ENCODE measurements at places on chromosomes 1 and 21.
A peak's percentile ranks its signal among the peaks of the same experiment; 100 is the strongest.

GRCh38 chr1:235746245-235746644, 96.7 kb upstream of the GNG4 start:
- DNase-seq: no peak

GRCh38 chr1:206905295-206906164, 8.3 kb downstream of the IL24 start:
- no peak for DNase-seq

DNA sequence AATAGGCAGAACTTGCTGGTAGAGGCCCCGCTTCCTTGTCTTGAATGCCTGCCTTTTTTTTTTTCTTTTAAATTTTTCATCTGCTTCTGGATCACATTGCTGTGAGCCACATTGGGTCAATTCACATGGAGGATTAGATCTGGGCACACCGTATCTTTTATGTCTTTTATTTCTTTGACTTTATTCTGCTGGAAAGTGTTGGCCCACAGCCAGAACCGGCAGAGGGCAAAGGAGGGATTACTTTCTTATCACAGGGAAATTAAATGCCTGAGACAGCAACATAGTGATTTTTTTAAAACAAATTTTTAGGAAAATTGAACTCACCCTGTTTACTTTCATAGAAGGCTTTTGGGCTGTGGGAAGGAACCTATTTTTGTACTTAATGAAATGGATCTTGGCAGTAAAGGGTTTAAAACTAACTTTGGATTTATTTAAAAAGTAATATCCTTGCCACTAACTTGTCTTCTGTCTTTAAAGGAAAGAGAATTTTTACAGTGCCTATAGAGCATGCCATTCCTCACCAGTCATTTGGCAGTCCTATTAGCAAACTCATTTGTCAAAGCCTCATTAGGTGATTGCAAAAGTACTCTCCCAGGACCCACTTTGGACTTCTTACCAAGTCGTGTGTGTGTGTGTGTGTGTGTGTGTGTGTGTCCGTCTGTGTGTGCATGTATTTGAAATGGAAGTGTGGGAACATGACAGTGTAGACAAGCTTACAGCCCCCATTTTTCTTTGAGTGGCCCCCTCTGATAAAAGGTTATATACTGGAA, 68.4 kb downstream of the ST6GALNAC3 start:
- DNase-seq: no peak

GRCh38 chr1:208997726-208998312, 585.7 kb upstream of the CAMK1G start:
- DNase-seq: no peak

GRCh38 chr1:41328780-41329640, 32.2 kb upstream of the FOXO6 start:
- no peak for DNase-seq

- DNase-seq: peak; percentile 76
Measured at GRCh38 chr1:88998716-88999115, 6.3 kb upstream of the KYAT3 start.

DNA sequence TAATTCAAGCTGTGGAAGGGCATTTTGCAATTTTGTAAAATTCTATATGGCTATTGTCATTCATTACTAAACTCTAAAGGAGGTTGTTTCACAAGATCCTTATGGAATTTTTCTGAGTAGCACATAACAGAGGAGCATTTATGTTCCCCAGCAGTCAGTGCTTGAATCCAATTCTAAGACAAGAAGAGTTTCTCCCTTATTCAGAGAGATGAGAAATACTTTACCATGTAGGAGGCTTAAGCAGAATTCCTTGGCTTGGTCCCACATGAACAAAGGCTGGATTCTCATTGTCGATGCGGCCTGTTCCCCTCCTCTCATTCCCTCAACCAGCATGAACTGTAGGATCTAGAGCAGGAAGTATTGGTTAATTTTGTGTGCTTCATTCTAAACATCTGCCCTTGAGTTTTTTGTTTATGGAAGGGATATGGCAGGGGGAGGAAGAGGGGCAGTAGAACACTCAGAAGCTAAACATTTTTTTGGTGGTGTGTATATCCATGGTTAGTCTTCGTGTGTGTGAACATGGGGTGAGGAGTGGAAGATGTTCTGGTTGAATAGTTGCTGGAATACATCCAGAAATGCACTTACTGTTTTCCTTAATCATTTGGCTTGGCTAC, 74.3 kb downstream of the LAMC1 start:
- no peak for DNase-seq

DNA sequence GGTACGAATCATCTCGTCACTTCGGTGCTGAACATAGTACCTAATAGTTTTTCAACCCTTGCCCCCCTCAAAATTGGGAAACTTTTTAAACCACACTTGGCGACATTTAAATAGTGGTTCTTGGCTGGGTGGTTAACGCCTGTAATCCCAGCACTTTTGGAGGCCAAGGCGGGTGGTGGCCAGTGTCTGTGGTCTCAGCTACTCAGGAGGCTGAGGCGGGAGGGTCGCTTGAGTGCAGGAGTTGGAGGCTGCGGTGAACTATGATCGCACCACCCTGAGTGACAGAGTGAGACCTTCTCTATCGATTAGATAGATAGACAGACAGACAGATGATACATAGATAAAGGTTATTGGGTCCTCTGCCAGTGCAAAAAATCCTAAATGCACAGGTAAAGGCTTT, 55.5 kb upstream of the RASAL2 start:
- no peak for DNase-seq
